ENCODE measurements at places on chromosomes 13 and 19. TPM values are rescaled to one million over a fixed set of nuclear protein-coding genes. Genes with fewer than 3 reads are reported as not detected.

The LRRC63 gene
- total RNA-seq, result 2.2 TPM

The MTUS2 gene
- not detected for total RNA-seq

The PLPPR3 gene
- total RNA-seq, result not detected

The KLHL1 gene
- not detected for total RNA-seq

The FFAR3 gene
- 0.18 TPM for total RNA-seq

The IL12RB1 gene
- 1.4 TPM for total RNA-seq

The DENND1C gene
- total RNA-seq, result 0.66 TPM

The C19orf53 gene
- 173 TPM for total RNA-seq

The SIAH3 gene
- 0.41 TPM for total RNA-seq

The SCEL gene
- 7.7 TPM for total RNA-seq

- no peak for DNase-seq
These were observed at the start of gene FXYD7 for GRCh38 chr19:35143231-35143715. Gene FXYD7 (plus strand): TSS chr19:35143255. CDS start chr19:35143334, 79 bp downstream.

DNA sequence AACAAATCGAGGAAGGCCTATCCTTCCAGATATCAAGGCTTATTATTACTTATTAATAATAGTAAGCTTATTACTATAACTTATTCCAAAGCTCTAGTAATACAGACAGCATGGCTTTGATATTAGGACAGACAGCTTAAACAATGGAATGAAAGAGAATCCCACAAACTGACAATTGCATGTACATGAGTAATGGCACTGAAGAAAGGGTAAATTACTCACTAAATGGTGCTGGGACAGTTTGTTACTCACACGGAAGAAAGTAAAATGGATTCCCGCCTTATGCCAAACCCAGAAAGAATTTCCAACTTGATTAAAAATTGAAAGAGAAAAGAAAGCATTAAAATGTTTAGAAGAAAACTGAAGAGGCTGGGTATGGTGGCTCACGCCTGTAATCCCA, 60.3 kb downstream of the MIPEP start:
- no peak for DNase-seq

DNA sequence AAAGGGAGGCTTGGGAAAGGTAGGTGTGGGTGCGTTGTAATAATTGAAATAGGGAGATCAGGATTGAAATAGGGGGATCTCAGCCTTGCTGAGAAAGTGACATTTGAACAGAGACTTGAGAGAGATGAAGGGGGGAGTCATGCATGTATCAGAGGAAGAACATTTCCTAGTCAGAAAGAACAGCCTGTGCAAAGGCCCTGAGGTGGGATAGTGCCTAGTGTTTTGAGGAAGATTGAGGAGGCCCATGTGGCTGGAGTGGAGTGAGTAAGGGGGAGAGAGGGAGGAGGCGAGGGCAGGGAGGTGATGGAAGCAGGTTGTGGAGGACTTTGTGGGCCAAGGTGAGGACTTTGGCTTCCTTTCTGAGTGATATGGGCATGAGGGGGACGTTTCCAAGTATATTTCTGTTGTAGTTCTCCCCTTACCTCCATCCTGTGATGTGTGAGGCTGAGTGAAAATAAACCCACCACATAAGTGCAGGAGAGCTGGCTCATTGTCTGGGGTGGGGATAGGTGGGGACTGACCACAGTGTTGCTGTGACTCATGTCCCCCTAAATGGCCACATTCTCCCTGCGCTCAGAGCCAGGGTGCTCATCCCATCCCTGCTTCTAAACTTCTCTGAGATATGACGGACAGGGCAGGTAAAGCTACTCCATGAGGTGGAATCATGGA, 17.8 kb downstream of the ACTL9 start:
- no peak for DNase-seq

DNA sequence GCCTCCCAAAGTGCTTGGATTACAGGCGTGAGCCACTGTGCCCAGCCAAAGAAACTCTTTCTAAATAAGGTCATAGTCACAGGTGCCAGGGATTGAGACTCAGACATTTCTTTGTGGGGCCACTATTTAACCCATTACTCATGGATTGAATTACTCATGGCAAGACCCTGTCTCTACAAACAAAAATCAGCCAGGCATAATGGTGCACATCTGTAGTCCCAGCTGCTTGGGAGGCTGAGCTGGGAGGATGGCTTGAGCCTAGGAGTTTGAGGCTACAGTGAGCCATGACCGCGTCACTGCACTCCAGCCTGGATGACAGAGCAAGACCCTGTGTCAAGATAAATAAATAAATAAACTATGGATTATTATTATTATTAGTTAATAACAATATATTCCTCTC, 3.6 kb upstream of the KLF2 start:
- no peak for DNase-seq

DNA sequence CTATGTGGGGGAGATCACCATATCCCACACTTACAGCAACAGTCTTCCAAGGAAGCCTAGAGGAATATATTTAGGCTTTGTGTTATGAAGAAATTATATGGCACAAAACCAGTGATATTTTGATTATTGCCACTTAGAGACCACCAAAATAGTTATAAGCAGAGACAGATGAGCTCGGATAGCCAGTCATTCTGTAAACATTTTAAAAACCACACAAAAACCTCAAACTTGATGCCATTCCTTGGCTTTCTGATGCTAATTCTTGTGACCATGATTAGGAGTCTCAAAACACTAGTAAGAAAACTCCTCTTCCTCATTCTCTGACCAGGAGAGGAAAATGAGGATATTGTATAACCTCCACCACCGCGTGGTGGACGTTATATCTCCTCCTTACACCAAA, 496.4 kb downstream of the FOXO1 start:
- DNase-seq, result no peak

- DNase-seq, result no peak
These were observed 12.1 kb downstream of the GPR18 start for GRCh38 chr13:99246100-99246499.

- DNase-seq, result no peak
These were observed 107.6 kb downstream of the ZIC5 start for GRCh38 chr13:99863789-99864626.

- no peak for DNase-seq
These were observed 9.4 kb downstream of the NLRP7 start for GRCh38 chr19:54937926-54938325.

DNA sequence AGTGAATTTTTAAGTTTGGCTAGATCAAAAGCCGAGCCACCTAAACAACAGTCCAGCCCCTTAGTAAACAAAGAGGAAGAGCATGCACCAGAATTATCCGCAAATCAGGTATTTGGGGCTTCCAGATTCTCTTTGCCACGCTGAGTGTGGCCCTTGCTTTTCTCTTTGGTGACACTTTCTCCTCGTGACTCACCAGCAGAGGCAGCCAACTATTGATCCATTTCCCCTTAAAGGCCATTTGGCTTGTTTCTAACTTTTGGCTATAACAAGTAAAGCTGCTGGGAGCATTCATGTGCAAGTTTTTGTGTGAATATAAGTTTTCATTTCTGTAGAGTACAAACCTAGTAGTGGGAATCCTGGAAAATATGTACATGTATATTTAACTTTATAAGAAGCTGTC, 17.6 kb upstream of the WDR88 start:
- DNase-seq, result no peak

- DNase-seq, result no peak
These were observed 14.2 kb downstream of the ONECUT3 start for GRCh38 chr19:1767464-1767933.

- DNase-seq, result no peak
These were observed 1089.4 kb upstream of the MIR17HG start for GRCh38 chr13:90258129-90258528.

GRCh38 chr13:105929505-105929904, 606.0 kb downstream of the EFNB2 start:
- DNase-seq, result no peak

DNA sequence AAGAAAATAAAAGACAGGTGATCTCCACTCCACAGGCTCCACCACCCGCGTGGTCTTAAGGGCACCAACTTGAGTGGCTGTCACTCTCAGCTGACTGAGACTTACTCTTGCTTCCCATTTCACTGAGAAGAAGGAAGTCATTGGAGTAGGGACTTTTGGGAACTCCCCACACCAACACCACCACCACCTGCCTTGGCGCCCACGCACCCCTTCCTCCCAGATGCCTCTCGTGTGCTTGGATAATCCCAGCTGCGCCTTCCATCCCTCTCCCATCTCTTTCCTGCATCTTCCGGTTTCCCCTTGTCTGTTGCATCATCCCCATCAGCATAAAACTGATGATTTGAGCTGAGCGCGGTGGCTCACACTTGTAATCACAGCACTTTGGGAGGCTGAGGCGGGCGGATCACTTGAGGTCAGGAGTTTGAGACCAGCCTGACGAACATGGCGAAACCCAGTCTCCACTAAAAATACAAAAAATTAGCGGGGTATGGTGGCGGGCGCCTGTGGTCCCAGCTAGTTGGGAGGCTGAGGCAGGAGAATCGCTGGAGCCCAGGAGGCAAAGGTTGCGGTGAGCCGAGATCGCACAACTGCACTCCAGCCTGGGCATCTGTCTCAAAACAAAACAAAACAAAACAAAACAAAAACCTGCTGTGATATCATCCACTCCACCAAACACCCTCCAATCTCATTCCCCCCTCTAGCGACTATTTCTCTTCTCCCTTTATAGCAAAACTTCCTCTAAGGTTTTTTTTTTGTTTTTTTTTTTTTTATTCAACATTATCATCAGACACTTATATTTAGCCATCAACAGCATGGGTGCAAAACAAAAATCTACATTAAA, 25.5 kb downstream of the AP2S1 start:
- DNase-seq, result no peak

- no peak for DNase-seq
These were observed 103.9 kb upstream of the UBL3 start for GRCh38 chr13:29954082-29955028.

Data from adrenal gland (tissue), 19 donors.